ENCODE measurements at places on chromosomes 2 and 18.

- DNase-seq: no peak
Observed at GRCh38 chr18:57749604-57749970, 53.5 kb downstream of the ATP8B1 start.

DNA sequence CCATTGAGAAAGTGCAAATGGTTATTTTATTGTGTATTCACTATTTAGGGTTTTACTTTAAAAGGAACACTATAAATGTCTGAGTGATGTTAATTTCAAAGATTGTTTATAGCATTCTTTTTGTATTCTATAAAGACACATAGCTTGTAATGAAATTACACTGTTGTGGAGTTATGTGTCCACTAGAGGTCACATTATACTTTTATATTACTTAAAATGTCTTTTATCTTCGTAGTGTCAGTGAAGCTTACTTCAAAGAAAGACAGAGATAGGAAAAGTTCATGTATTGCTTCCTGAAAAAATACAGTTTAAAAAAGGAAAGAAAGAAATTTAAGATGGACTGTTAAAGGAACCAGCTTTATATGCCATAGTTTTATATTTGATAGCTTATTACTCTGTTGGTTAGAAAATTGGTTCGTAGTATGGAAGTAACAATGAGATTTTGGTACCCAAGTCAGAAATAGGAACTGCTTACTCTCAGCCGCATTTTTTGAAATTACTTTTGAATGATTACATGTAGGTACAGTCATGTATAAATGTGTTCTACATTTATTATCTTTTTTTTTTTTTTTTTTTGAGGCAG is 20.5 kb downstream of the APLF start:
- no peak for DNase-seq

DNA sequence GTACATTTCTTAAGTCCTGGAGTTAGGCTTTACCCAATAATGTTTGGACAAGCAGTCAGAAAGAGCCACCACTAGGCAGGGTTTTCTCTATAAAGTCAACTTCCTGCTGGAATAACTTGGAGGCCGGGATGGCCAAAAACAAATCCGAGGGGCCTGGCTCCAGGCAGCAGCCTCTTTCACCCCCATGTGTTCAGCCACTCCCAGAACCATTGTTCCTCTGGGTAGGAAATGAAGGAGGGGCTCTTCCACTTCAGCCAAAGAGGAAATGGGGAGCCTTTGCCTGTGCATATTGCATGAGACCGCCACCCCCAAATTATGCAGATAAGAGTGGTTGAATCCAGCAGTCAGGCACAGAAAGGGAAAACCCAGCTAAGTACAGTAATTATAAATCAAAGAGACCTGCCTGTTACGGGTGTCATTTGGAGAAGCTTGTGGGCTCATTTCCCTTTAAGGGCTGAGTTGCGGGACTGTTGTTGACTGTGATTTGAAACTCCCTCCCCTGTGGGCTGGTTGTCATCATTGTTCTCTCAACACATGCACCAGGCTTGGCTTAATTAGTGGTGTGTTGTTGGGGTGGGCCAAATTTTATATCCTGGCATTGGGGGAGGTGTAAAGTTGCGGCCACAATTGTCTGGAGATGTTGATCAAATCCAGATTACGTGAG is 212.8 kb upstream of the SOX11 start:
- DNase-seq: no peak

GRCh38 chr2:196587739-196588138 is 51.8 kb upstream of the CCDC150 start:
- no peak for DNase-seq

GRCh38 chr2:108184419-108184818 is 55.3 kb upstream of the SULT1C3 start:
- no peak for DNase-seq

- DNase-seq: no peak
Observed at GRCh38 chr2:127694986-127695385, 6.3 kb upstream of the SFT2D3 start.

- DNase-seq: no peak
Observed at GRCh38 chr2:106977717-106978116, 91.8 kb upstream of the ST6GAL2 start.

DNA sequence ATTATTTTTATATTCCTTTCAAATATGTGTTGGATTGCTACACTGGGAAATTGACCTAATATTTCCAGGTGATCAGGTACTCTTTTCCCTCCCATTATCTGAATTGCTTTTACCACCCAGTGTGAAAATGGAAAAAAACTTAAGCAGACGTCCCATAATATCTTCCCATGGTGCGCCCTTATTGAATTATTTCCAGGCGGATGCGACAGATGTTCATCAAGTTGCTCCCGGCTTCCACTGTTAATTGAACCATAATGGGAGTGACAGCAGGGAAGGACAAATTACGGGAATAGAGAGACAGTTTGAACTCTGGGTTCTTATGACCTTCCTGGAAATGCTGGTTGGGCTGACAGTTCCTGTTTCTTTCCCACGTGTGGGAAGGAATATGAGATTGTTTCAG is 93.3 kb downstream of the THSD7B start:
- no peak for DNase-seq

- no peak for DNase-seq
Observed at GRCh38 chr2:151240433-151240832, 21.2 kb downstream of the RBM43 start.

- DNase-seq: no peak
Observed at GRCh38 chr2:205245652-205246051, 436.6 kb upstream of the NRP2 start.

- no peak for DNase-seq
Observed at GRCh38 chr2:238220892-238221521, 17.5 kb upstream of the ILKAP start.

GRCh38 chr2:64277101-64277849 is 133.1 kb upstream of the PELI1 start:
- DNase-seq: no peak

DNA sequence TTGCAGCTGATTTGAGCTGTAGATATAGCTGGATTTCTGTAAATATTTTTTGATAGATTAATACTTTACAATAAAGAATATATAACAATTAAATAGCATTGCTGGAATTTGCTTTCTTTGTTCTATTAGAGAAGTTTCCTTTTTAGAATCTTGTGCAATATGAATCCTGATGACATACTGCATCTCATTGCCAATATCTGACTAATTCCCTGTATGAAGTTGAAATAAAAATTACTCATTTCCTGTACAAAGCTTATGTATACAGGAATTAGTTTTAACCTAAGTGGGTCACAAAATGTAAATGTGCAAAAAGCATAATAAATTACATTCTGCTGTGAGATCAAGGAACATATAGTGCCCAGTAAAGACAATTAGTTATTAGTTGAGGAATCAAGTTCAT is 72.8 kb upstream of the TMEFF2 start:
- no peak for DNase-seq

DNA sequence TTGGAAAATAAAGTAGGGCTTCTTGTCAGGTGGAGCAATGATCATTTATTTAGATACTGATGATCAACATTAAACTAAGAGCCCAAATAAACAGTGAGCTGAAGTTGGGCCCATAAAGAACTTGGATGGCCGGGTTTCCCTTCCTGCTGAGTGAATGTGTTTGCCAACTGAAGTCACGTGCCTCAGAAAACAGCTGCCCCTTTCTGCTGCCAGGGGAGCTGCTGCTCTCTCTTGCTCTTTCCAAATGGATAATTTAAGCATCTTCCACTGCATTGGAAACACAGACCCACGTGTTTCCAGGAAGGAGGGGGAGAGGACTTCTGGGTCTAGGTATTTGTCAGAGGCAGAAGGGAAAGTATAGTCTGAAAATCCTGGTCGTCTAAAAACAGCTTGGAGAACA is 22.9 kb upstream of the NCKAP5 start:
- no peak for DNase-seq

GRCh38 chr18:37741032-37741623 is 175.5 kb upstream of the CELF4 start:
- no peak for DNase-seq

- DNase-seq: no peak
Observed at GRCh38 chr18:45326505-45326904, 288.8 kb upstream of the SLC14A2 start.

DNA sequence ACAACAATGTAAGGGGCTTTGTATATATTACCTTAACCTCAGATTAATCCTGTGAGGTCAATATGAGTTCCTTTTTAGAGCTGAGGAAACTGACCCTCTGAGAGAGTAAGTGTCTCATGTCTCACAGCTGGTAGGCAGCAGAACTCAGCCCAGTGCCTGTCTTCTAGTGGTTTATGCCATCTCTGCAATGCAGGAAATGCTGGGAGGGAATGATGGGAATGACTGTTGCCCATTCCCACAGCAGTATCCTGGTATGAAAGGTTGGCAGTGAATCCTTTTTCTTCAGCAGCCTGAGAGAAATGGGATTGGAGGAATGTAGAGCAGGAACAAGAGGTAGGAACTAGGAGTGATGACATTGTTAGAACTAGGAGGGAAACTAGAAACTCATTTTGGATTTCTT is 6.0 kb downstream of the MRPL30 start:
- no peak for DNase-seq

DNA sequence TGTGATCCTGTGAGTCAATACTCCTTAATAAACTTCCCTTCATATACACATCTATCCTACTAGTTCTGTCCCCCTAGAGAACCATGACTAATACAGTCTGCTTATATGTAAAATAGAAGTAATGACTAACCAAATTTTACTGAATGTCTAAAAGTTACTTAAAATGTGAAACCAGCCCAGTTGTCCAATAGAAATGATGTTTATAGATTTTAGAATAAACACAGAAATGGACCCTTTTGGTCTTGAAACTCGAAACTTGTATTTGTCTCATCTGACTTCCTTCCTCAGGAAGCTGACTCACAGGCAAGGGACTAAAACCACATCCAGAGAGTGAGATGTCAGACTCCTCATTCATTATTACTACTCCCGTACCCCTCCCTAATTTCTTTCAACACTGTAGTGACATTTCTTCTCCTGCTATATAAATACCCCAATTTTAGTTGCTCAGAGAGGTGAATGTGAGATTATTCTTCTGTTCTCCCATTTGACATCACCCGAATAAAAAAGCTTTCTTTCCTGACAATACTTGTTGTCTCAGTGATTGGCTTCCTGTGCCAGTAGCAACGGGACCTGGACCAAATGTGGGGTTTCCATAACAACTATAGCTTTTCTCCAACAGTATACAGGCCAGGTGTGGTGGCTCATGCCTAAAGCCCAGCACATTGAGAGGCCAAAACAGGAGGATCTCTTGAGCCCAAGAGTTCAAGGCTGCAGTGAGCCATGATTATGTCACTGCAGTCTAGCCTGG is 486.0 kb downstream of the ERBB4 start:
- DNase-seq: no peak

- DNase-seq: no peak
Observed at GRCh38 chr2:22867973-22868372, 517.0 kb upstream of the KLHL29 start.

DNA sequence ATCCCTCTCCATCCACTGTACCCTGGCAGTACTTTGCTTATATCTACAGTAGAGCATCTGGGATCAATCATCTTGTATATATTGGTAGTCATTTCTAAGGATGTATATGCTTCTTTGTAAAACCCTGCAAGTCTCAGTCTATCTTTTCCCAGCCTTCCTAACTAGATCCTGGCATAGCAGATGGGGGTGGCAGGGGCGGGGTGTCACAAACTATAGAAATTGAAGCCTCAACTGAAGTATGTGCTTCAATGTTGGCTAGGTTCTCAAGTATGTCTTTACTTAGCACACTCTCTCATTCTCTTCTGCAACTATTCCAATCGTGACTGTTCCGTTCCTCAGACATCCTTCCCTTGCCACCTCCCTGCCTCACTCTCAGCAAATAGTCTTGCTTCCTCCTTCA is 30.1 kb upstream of the AGPS start:
- DNase-seq: no peak

- DNase-seq: no peak
Observed at GRCh38 chr2:235138339-235138738, 186.5 kb downstream of the SH3BP4 start.

GRCh38 chr2:237702441-237703391 is 75.3 kb downstream of the LRRFIP1 start:
- no peak for DNase-seq

DNA sequence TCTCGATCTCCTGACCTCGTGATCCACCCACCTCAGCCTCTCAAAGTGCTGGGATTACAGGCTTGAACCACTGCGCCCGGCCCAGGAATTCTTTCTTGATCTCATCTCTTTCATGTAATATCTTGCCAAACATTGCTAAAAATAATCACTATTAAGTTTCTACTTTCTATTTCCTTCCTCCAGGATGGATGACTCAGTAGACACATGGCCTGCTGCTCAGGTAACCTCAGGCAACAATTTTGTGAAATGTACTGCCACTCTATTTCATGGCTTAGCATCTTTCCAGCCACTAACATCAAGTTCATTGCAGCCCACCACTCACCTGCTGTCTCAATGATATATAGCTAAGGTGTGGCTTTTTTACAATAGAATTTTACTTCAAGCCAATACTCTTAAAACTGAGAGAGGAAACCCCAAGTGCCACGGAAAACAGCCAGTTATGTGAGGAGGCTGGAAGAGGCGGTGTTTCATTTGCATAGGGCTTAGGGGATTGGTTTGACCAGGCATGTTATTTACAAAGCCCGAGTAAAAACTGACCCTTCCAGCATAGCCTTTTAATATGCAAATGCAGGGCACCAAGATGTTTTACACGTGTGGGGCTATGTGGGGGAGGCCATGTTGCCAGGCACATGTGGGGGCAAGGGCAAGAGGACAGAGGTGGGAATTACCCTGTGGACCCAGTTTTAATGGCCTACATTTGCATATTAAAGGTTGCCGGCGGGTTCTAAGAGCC is 11.3 kb upstream of the SUMO1 start:
- no peak for DNase-seq

- no peak for DNase-seq
Observed at GRCh38 chr2:215442401-215442787, 6.5 kb upstream of the FN1 start.

- peak; percentile 70 for DNase-seq
Observed at GRCh38 chr2:241540771-241541561, 17.6 kb upstream of the BOK start.

- no peak for DNase-seq
Observed at GRCh38 chr2:78077633-78078032, 555.5 kb upstream of the LRRTM4 start.

GRCh38 chr2:238582159-238582558 is 155.4 kb downstream of the ASB1 start:
- DNase-seq: no peak

DNA sequence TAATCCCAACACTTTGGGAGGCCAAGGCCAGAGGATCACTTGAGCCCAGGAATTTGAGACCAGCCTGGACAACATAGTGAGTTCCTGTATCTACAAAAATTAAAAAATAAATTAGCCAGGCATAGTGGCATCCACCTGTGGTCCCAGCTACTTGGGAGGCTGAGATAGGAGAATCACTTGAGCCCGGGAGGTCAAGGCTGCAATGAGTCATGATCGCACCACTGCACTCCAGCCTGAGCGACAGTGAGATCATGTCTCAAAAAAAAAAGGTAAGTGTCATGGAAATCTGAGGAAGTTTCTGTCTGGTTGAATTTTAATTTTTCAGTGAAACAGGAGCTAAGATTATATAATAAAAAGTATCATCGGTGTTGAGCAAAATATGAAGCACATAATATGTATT is 2.5 kb upstream of the C2orf15 start:
- DNase-seq: no peak

- no peak for DNase-seq
Observed at GRCh38 chr2:18814387-18814786, 225.0 kb upstream of the NT5C1B start.

- no peak for DNase-seq
Observed at GRCh38 chr18:78878335-78878734, 101.3 kb upstream of the SALL3 start.
